Activated CD8-positive, alpha-beta T cell treated with anti-CD3 and anti-CD28 coated beads for 36 hours (primary cell): ENCODE measurements at places on chromosomes 5 and 9.

DNA sequence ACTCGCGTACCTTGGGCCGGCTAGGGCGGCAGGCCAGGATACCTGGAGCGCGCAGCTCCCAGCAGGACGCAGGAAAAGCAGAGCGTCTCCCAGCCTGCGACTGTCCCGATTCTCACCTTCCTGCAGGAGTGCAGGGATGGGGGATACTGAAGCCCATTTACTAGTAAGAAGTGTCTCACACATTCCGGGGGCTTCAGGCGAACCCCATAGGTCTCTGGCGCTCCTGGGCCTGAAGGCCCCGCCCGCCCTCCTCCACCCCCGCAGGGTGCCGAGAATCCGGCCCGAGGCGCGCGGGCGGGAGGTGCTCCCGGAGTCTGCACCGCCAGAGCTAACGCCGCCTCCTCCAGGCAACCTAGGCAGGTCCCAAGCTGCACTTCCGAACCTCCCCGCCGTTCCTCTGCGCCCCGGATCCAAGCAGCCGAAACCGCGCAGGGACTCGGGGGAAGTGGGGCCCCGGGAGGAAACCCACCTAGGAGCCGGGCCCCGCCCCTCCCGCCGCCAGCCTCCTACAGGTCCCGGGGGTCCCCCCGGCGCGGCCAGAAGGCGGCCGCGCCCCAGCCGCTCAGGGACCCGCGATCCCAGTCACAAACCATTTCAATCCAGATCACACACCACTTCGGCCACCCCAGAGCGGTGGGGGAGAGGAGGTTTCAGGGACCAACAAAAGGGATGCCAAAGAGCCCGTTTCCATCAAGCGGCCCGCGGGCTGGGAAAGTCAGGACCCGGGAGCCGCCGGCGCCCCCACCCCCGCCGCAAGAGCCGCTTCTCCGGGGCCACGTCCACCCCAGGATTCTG lies 1.2 kb downstream of the ROR2 start:
- no peaks in the 10 kb centered on the region for H3K36me3 ChIP-seq
- H3K4me3 ChIP-seq, result no peak overlapping the region
- no peak overlapping the region for H3K27ac ChIP-seq
- peaks cover 55% of the 10 kb centered on the region for H3K27me3 ChIP-seq
- peaks cover 4% of the 10 kb centered on the region for H3K4me1 ChIP-seq

GRCh38 chr5:32027093-32027716 lies 146.9 kb downstream of the GOLPH3 start:
- no peak overlapping the region for H3K4me3 ChIP-seq
- H3K4me1 ChIP-seq, result no peaks in the 10 kb centered on the region
- H3K27ac ChIP-seq, result no peak overlapping the region
- no peaks in the 10 kb centered on the region for H3K36me3 ChIP-seq

DNA sequence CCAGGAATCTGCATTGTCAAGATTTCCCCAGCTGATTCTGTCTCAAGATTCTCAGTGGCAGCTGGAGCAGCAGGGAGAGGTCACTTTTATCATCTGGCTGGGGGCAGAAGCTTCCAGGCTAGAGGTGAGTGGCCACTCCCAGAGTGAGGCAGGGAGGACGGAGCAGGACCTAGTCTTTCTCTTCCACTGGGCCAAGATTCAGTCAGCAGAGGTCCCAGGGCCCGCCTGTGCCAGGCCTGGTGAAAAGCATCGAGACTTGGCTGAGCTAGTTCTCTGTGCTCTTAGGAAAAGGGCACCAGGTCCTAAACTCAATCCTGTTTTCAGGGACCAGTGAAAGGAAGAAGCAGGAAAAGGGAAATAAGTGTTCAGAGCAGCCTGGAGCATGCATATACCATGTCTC lies 46.6 kb downstream of the IRX1 start:
- no peaks in the 10 kb centered on the region for H3K36me3 ChIP-seq
- DNase-seq, result no peak
- H3K27ac ChIP-seq, result no peak overlapping the region
- no peaks in the 10 kb centered on the region for H3K4me1 ChIP-seq
- H3K27me3 ChIP-seq, result no peaks in the 10 kb centered on the region

GRCh38 chr5:140596321-140596741 lies 31.7 kb downstream of the SLC35A4 start:
- peaks cover 4% of the 10 kb centered on the region for H3K4me1 ChIP-seq
- no peak overlapping the region for H3K4me3 ChIP-seq
- no peaks in the 10 kb centered on the region for H3K36me3 ChIP-seq

DNA sequence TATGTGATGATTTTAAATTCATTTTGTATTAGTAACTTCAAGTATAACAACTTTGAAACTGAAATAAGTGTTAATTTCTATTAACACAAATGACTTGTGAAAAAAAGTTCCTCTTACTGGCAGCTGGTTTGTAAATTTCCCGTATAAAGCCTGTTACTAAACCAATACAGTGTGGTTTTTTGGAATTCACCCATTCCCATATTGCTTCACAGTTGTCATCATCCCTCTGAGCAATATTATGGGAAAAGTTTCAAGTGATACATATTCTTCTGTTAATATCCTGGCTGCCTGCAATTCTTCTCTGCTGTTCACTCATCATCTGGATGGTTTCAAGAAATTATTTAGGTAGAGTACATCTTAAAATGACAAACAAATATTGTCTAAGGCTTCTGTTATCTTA lies 1185.1 kb upstream of the C9orf72 start:
- no peaks in the 10 kb centered on the region for H3K4me1 ChIP-seq
- no peak overlapping the region for H3K4me3 ChIP-seq

DNA sequence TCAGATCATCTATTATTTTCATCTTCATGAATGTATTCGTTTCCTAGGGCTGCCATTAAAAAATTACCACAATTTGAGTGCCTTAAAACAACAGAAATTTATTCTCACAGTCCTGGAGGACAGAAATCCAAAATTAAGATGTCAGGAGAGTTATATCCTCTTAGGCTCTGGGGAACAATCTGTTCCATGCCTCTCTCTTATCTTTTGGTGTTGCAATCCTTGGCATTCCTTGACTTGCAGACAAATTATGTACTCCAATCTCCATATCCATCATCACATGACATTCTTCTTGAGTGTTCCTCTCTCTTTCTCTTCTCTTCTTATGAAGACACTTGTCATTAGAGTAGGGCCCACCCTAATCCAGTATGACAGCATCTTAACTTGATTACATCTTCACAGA lies 339.4 kb downstream of the EFNA5 start:
- no peak overlapping the region for H3K27ac ChIP-seq
- no peaks in the 10 kb centered on the region for H3K36me3 ChIP-seq
- H3K4me3 ChIP-seq, result no peak overlapping the region
- no peaks in the 10 kb centered on the region for H3K27me3 ChIP-seq

DNA sequence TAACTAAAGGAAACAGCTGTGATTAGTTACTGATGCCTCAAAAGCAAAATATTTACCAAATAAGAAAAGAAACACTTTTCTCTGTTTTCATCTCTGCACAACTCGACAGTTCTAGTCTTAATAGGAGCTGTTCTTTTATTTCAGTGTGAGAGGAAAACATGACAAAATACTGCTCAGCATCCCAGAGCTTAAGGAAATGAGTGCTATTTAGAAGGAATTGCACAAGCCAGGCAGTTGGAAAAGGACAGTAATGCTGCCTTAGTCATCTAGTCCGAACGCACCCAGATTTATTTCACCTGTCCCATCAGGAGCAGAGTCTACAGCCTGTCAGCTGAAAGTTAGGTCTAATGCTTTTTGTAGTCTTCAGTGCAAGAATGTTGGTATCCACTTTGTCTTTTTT lies 12.3 kb downstream of the ZCCHC9 start:
- H3K4me1 ChIP-seq, result no peaks in the 10 kb centered on the region
- H3K36me3 ChIP-seq, result peaks cover 14% of the 10 kb centered on the region
- DNase-seq, result no peak
- H3K4me3 ChIP-seq, result no peak overlapping the region

- H3K4me1 ChIP-seq, result no peaks in the 10 kb centered on the region
- peaks cover 35% of the 10 kb centered on the region for H3K27me3 ChIP-seq
- no peak overlapping the region for H3K4me3 ChIP-seq
- H3K36me3 ChIP-seq, result peaks cover 1% of the 10 kb centered on the region
These were observed 92.3 kb upstream of the SPATA31C2 start for GRCh38 chr9:88230612-88231011.

GRCh38 chr9:38390851-38391250 lies 1.7 kb upstream of the ALDH1B1 start:
- no peak overlapping the region for H3K4me3 ChIP-seq
- peaks cover 12% of the 10 kb centered on the region for H3K4me1 ChIP-seq
- peaks cover 1% of the 10 kb centered on the region for H3K27me3 ChIP-seq
- H3K27ac ChIP-seq, result no peak overlapping the region
- no peak for DNase-seq

- no peak for DNase-seq
- H3K4me3 ChIP-seq, result no peak overlapping the region
- peak overlapping the region; percentile 61 for H3K27ac ChIP-seq
- H3K4me1 ChIP-seq, result peaks cover 75% of the 10 kb centered on the region
- no peaks in the 10 kb centered on the region for H3K27me3 ChIP-seq
These were observed 6.0 kb downstream of the UBQLN1 start for GRCh38 chr9:83701769-83702168.

- H3K36me3 ChIP-seq, result peaks cover 21% of the 10 kb centered on the region
- no peaks in the 10 kb centered on the region for H3K27me3 ChIP-seq
- no peak overlapping the region for H3K4me3 ChIP-seq
- H3K4me1 ChIP-seq, result peaks cover 36% of the 10 kb centered on the region
- DNase-seq, result no peak
- H3K27ac ChIP-seq, result peak overlapping the region; percentile 73
These were observed 61.9 kb downstream of the DENND1A start for GRCh38 chr9:123868002-123868401.

GRCh38 chr5:28896949-28897348 lies 1858.6 kb upstream of the CDH9 start:
- H3K27ac ChIP-seq, result no peak overlapping the region
- no peaks in the 10 kb centered on the region for H3K27me3 ChIP-seq
- no peaks in the 10 kb centered on the region for H3K36me3 ChIP-seq
- DNase-seq, result no peak
- H3K4me1 ChIP-seq, result no peaks in the 10 kb centered on the region
